Activated naive CD8-positive, alpha-beta T cell treated with anti-CD3 and anti-CD28 coated beads, Interleukin-2, amount 10 ng/mL, durations not matched to agents 7 days and 5 days (primary cell): ENCODE measurements at places on chromosomes 3 and 15. TPM values are rescaled to one million over a fixed set of nuclear protein-coding genes. Genes with fewer than 3 reads are reported as not detected.

Gene TTC23
- 0.61 TPM for total RNA-seq

Gene HCLS1
- 318 TPM for total RNA-seq

Gene COL8A1
- total RNA-seq: not detected

Gene CCDC33
- total RNA-seq: 0.17 TPM

Gene TMEM158
- total RNA-seq: not detected

Gene DLL4
- total RNA-seq: 0.11 TPM

Gene PTPRG
- not detected for total RNA-seq

Gene PLA2G4B
- total RNA-seq: 26.0 TPM

- no peak overlapping the region for H3K4me3 ChIP-seq
- no peak for DNase-seq
- no peaks in the 10 kb centered on the region for H3K27me3 ChIP-seq
- H3K36me3 ChIP-seq: peaks cover 25% of the 10 kb centered on the region
These were observed 33.5 kb downstream of the FAM98B start for GRCh38 chr15:38487378-38487777.

GRCh38 chr15:77831986-77832385, 199.3 kb upstream of the LINGO1 start:
- no peak overlapping the region for H3K27ac ChIP-seq
- no peak overlapping the region for H3K4me3 ChIP-seq
- DNase-seq: no peak
- no peaks in the 10 kb centered on the region for H3K36me3 ChIP-seq

- no peak for DNase-seq
- H3K27me3 ChIP-seq: peaks cover 15% of the 10 kb centered on the region
- H3K36me3 ChIP-seq: no peaks in the 10 kb centered on the region
These were observed 299.5 kb upstream of the RASGRP1 start for GRCh38 chr15:38864122-38864521.

DNA sequence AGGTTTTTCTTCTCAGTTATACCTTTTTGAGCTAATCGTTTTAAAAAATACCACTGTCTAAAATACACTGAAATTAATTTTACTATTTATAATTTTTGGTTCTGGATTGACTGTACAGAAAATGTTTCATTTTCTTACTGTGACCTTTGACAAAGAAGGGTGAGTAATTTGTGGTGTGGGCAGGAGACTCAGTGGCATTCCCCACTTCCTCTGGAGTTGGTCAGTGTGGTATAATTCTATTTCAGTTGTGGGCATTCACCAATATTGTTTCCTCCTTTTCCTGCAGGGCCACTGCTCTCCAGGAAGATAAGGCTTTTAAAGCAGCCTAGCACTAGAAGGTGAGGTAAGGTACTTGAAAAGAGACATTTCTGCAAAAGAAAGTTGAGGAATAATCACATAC, 6.5 kb downstream of the DAG1 start:
- peaks cover 24% of the 10 kb centered on the region for H3K4me1 ChIP-seq
- H3K36me3 ChIP-seq: peaks cover 40% of the 10 kb centered on the region
- peak overlapping the region; percentile 35 for H3K4me3 ChIP-seq
- peaks cover 2% of the 10 kb centered on the region for H3K27me3 ChIP-seq
- no peak for DNase-seq
- peak overlapping the region; percentile 37 for H3K27ac ChIP-seq

- H3K27me3 ChIP-seq: peaks cover 13% of the 10 kb centered on the region
- no peak overlapping the region for H3K4me3 ChIP-seq
- H3K4me1 ChIP-seq: no peaks in the 10 kb centered on the region
- no peak for DNase-seq
These were observed 157.5 kb downstream of the MEGF11 start for GRCh38 chr15:66095871-66096687.

DNA sequence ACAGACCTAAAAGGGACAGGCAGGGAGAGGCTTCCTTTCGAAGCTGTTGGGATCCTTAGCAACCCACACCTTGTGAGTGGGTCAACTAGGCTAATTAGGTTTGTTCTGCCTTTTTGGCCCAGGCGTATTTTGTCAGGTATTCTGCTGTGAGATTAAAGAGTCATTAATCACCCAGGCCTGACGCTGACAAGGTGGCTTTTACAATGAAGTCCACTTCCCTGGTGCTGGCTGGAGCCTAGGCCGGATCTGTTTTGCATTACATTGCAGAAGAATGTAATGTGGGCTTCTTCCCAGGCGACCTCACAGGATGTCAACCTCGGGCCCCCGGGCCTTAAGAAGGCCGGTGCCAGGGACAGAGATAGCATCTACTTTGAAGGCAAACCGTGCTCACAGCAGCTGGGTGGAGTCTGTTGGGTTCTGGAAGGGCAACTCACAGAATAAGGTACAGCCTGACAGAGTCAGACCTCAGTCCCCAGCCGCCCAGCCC, 76.9 kb downstream of the HES1 start:
- no peaks in the 10 kb centered on the region for H3K36me3 ChIP-seq
- no peak for DNase-seq
- peaks cover 23% of the 10 kb centered on the region for H3K27me3 ChIP-seq
- H3K4me1 ChIP-seq: no peaks in the 10 kb centered on the region
- H3K4me3 ChIP-seq: no peak overlapping the region

GRCh38 chr3:126414406-126414805, 19.7 kb downstream of the CFAP100 start:
- H3K36me3 ChIP-seq: no peaks in the 10 kb centered on the region
- H3K27me3 ChIP-seq: peaks cover 26% of the 10 kb centered on the region
- H3K27ac ChIP-seq: no peak overlapping the region
- peaks cover 4% of the 10 kb centered on the region for H3K4me1 ChIP-seq
- DNase-seq: no peak
- H3K4me3 ChIP-seq: no peak overlapping the region

DNA sequence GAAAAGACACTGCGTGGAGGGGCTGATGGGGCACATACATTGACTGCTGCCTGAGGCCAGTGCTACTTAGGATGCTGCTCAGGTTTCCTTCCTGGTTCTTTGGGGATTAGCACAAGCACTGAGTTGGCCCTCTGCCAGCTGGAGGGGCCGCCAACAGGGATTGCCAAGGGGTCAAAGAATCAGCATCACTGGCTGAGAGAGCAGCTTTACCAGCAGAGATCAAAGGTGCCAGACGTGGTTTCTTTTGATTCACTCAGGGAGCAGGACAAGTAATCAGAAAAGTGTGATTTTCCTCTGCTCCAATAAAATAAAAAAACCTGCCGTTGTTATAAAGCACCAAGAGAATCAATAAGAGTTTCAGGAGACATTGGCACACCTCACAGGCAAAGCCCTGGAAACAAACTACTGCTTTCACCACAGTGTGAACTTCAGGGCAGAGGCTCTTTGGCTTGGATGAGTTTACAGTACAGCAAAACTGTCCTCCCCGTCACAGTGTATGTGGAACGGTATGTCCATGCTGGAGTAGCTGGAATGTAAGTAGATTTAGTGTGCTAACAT, 45.8 kb upstream of the FSIP1 start:
- H3K4me3 ChIP-seq: no peak overlapping the region
- peaks cover 29% of the 10 kb centered on the region for H3K27me3 ChIP-seq
- no peak overlapping the region for H3K27ac ChIP-seq
- no peak for DNase-seq

- no peak overlapping the region for H3K27ac ChIP-seq
- H3K4me3 ChIP-seq: no peak overlapping the region
- no peaks in the 10 kb centered on the region for H3K36me3 ChIP-seq
- H3K27me3 ChIP-seq: no peaks in the 10 kb centered on the region
These were observed 18.8 kb upstream of the VGLL4 start for GRCh38 chr3:11662392-11662990.

GRCh38 chr15:59150185-59150584, 45.2 kb downstream of the CCNB2 start:
- no peak for DNase-seq
- no peak overlapping the region for H3K4me3 ChIP-seq
- no peaks in the 10 kb centered on the region for H3K27me3 ChIP-seq
- H3K27ac ChIP-seq: no peak overlapping the region

GRCh38 chr15:29819979-29820378, 2.3 kb downstream of the TJP1 start:
- H3K36me3 ChIP-seq: no peaks in the 10 kb centered on the region
- DNase-seq: no peak
- no peak overlapping the region for H3K27ac ChIP-seq

GRCh38 chr3:9664119-9664751, 14.9 kb downstream of the MTMR14 start:
- H3K27me3 ChIP-seq: no peaks in the 10 kb centered on the region
- H3K4me1 ChIP-seq: peaks cover 1% of the 10 kb centered on the region
- DNase-seq: no peak
- peaks cover 28% of the 10 kb centered on the region for H3K36me3 ChIP-seq
- H3K27ac ChIP-seq: no peak overlapping the region
- H3K4me3 ChIP-seq: no peak overlapping the region

DNA sequence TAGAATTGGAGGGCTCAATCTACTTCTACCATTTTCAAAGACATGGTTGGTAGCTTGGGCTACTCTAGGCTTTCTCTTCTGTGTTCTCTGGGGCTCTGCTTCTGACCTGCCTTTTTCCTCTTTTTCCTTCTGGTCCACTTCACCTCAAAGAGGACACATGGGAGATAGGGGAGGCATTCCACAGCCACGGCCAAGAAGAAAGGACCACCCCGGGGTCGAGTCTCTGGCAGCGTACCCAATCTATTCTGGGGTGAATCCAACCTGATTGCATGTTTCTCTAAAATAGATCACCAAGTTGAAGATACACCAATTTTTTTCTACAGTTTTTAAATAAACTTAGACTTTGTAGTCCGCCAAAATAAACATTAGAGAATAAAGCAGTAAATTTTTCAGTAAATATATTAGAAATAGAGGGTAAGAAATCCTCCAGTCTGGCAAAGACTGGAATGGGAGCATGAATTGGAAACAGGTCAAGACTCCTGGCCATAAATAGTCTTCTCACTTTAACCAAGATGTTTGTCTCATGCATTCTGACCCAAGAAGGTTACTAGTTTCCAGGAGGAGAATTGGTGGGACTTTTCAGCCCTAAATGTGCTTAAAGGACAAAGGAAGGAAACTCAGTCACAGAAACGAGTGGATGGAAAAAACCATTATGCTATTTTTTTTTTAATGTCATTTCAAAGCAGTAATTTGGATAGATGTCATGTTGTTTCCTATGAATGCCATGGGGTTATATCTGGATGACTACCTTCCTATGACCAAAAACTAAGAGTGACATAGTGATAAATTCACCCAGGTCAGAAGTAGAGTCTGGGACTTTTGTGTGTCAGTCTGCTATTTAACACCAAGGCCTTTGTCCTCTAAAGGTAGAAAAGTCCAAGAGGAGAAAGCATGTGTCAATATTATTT, 71.3 kb upstream of the PHLDB2 start:
- H3K27ac ChIP-seq: no peak overlapping the region
- H3K4me3 ChIP-seq: no peak overlapping the region
- H3K4me1 ChIP-seq: peaks cover 2% of the 10 kb centered on the region
- no peaks in the 10 kb centered on the region for H3K27me3 ChIP-seq
- H3K36me3 ChIP-seq: no peaks in the 10 kb centered on the region

DNA sequence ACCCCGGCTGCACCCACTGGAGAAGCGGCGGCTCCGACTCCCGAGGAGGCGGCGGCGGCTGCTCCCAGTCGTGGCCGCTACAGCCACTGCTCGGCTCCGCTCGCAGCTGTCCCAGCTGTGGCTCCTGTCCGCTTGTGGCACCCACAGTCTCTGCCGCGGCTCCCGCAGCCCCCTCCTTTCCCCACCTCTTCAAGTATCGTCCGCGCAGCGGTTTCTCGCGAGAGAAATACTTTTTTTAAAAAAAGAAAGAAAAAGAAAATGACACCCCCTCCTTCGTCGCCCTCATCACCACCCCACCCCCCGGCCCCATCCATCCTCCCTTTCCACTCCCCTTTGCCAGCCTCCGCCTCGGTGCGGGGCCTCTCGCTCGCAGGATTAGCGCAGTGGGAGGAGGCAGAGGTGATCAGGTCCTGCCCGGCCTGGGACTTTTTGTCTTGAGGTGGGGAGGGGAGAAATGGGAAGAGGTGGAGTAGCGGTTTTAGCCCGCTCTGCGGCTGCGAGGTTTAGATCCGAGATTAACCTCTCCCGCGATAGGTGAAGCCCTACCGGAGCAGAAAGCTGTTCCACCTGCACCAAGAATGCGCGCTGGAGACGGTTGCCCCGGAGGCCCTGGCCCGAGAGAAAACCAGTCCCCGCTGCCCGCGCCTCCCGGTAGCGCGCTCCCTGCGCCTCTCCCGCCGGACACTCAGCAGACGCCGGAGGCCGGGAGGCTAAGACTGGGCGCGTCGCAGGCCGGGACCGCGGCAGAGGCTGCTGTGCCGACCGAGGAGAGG, at the start of gene FBN1:
Gene FBN1, minus strand, starts transcription at position 152 of the 773 bp plus-strand sequence. CDS start 940 bp downstream, outside the sequence.
- H3K4me1 ChIP-seq: peaks cover 6% of the 10 kb centered on the region
- no peaks in the 10 kb centered on the region for H3K36me3 ChIP-seq
- peak; percentile 55 for DNase-seq
- no peak within 1 kb of the TSS for H3K27ac ChIP-seq
- peak within 1 kb of the TSS; percentile 77 for H3K4me3 ChIP-seq
- peaks cover 65% of the 10 kb centered on the region for H3K27me3 ChIP-seq

- H3K27ac ChIP-seq: peak overlapping the region; percentile 73
- H3K27me3 ChIP-seq: no peaks in the 10 kb centered on the region
- H3K36me3 ChIP-seq: no peaks in the 10 kb centered on the region
- peaks cover 39% of the 10 kb centered on the region for H3K4me1 ChIP-seq
These were observed 9.0 kb upstream of the CD47 start for GRCh38 chr3:108099679-108100428.

- no peak overlapping the region for H3K27ac ChIP-seq
- H3K36me3 ChIP-seq: no peaks in the 10 kb centered on the region
- no peaks in the 10 kb centered on the region for H3K27me3 ChIP-seq
These were observed 262.4 kb downstream of the SLC9A9 start for GRCh38 chr3:143585720-143586456.

GRCh38 chr3:146277953-146278631, 27.2 kb upstream of the PLSCR4 start:
- H3K4me3 ChIP-seq: no peak overlapping the region
- H3K4me1 ChIP-seq: no peaks in the 10 kb centered on the region
- H3K36me3 ChIP-seq: no peaks in the 10 kb centered on the region

DNA sequence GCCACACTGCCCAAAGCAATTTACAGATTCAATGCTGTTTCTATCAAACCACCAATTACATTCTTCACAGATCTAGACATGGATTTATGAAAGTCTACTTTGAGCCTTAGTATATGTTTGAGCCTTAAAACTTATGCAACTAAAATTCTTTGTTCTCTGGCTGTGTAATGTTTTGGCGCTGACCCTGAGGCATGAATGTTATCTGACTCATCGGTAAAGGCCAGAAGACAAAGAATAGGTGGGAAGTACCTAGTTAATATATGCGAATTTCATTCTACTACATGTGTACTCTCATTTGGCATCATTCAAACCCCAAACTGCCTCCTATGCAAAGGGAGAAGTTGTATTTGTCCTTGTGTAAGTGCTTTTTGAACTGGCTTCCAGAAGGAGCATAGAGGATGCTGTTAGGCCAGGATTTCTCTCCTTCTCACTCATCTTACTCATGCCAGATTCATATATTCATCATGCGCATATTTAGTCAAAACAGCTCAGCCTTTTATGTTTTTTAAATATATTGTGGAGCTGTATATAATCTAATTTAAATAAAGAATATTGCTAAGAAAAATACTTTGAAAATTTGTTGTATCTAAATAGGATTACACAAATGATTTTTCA, 204.2 kb downstream of the NFKBIZ start:
- no peak for DNase-seq
- no peak overlapping the region for H3K27ac ChIP-seq
- H3K4me1 ChIP-seq: peaks cover 17% of the 10 kb centered on the region
- H3K36me3 ChIP-seq: peaks cover 41% of the 10 kb centered on the region

GRCh38 chr15:60510006-60510405, 31.1 kb upstream of the ICE2 start:
- H3K27me3 ChIP-seq: no peaks in the 10 kb centered on the region
